Activated CD4-positive, alpha-beta T cell treated with anti-CD3 and anti-CD28 coated beads for 1 hour (primary cell): ENCODE measurements at places on chromosomes 7 and 10.

GRCh38 chr7:157527686-157528085 lies 190.9 kb downstream of the DNAJB6 start:
- DNase-seq = no peak

DNA sequence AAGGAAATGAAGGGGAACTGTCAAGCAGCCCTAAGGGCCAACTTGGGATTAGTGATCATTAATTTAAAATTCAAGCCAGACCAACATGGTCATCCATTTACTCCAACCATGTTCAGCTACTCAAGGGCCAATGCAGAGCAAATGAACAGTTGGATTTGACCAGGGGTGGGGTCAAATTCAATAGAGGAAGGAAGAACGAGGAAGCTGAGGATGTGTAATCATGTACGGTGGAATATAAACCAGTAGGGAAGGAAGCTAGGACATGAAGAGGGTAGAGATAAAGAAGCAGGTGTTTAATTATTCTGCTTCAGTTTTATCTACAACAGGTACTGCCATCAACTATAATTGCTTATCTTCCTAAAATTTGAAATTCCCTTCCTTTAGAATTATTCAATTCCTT lies 81.6 kb downstream of the HIBADH start:
- DNase-seq = no peak

DNA sequence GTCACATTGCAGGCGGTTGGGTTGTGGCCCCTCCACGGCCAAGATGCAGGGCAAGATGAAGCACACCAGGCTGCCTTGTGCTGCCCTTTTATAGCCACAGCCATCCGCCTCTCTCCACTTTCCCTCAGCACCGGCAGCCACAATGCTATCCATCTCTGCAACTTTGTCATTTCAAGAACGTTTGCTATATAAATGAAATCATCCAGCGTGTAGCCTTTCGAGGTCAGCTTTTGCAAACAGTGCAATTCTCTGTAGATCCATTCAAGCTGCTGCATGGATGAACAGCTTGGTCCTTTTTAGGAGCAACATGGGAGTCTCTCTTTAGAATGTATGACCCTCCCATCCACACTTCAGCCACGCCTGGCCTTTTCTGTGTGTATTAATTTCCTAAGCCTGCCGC lies 6.4 kb upstream of the IL15RA start:
- no peak for DNase-seq

- DNase-seq = no peak
These were observed 228.5 kb downstream of the SORCS1 start for GRCh38 chr10:106935978-106936451.

GRCh38 chr7:18390535-18390907 lies 105.0 kb upstream of the HDAC9 start:
- no peak for DNase-seq

DNA sequence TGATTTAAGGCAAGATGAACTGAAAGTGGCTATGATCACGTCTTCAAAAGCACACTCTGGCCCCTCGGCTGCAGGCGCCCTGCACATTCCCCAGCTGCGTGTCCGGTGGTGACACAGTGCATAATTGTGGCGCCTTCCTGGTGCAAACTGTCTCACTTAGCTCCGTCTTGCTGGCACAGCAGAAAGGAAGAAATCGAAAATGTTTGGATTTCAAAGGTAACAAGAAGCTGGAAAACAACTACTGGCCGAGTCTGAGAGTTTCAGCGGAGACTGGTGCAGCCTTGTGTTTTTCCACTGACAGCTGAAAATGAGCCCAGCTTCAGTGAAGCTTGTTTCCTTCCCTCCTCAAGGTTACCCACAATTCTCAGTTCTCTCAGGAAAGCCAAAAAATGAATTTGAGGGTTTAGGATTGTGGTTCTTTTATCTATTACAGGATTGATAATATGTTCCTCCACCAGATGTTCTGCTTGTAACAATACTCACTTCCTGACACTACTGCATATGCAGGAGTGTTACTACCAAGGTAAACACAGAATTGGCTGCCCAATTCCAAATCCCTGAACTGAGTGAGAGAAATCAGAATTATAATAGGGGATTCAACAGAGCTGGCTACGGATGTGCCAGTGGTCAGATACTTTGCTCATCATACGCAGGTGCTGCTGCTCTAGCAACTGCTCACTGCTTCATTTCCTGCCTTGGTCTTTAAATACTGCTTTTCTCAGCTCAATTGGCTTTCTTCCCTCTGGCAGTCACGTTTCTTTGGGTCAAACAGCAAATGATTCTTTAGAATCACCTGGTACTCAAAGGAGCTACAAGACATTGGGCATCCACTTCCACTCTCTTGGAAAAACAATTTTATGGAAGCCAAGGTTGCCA lies 63.7 kb downstream of the TRUB1 start:
- DNase-seq = no peak

GRCh38 chr7:25840209-25840792 lies 311.7 kb upstream of the NFE2L3 start:
- no peak for DNase-seq

GRCh38 chr7:33814400-33814799 lies 90.9 kb upstream of the BMPER start:
- DNase-seq = no peak

- no peak for DNase-seq
These were observed 20.6 kb downstream of the KIN start for GRCh38 chr10:7767209-7767608.

DNA sequence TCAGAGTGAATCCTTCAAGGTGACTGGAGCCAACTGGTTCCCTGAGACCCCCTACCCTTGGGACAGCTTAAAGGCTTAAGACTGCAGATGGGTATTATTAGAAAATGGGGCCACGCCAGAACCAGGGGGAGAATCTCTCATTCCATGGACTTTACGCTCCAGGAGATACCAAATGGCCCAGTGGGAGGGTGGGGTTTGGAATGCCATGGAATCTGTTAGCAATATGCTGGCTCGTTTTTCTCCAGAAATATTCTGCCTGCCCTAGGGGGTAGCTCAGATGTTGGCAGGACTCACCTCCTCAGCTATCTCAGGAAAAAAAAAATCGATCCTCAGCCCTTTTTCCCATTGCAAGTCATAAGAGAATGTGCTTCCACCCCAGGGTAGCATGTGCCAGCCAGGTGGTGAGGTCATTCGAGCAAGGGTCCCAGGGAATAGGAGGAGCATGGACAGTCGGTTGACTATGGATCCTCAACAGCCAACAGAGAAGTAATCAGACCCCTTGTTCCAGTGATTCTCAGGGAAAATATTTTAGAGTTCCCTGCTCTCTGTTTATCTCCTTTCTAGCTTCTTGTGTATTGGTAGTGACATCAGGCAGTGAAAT lies 22.9 kb downstream of the SVIL start:
- DNase-seq = no peak

DNA sequence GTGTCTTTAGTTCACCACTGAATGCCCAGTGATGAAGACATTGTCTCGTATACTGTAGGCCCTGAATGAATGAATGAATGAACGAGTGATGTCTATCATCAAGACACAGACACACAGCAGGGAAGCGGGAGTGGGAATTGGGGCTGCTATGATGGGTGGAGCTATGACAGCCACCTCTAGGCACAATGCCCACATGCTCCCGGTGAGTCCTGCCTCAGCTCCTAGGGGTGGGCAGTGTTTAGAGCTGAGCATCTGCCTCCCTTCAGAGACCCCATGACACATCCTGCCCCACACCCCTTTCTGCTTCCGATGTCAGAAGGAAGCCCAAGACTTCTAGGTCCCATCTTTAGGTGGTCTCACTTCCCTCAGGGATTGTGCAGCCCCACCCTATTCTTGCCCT lies 714.1 kb downstream of the PARD3 start:
- DNase-seq = no peak

- no peak for DNase-seq
These were observed 84.1 kb downstream of the ZNF467 start for GRCh38 chr7:149689291-149689721.

- no peak for DNase-seq
These were observed 951.0 kb downstream of the LRMDA start for GRCh38 chr10:76382381-76382851.

DNA sequence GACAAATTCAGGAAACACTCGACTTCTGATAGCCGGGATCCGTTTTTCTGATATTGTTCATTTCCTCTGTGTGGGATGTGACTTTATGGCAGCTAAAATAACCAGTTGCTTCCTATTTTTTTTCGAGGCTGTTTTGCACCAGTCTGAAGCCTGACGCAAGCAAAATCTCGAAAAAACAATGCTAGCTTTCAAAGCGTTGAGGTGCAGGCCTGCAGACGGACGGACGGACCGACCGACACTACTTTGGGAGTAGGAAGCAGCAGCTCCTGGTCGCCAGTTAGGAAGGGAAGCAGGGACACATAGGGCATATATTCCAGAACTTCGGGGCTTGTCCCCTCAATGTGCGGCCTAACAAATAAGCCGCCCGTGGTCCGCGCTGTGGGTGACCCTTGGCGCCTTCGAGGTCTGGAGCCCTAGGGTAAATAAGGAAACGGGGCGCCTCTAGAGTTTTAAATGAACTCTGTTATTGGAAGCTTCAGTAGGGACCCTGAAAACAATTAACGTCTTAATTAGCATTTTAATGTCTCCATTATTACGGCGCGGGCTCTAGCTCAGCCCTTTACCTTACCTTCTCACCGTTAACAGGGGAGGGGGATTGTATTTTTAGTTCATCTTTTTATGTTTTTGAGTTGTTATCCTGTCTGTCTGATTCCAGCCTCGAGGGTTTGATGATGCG lies 1.3 kb downstream of the HHEX start:
- DNase-seq = no peak
